ENCODE measurements at places on chromosomes 7 and 10. TPM values are rescaled to one million over a fixed set of nuclear protein-coding genes. Genes with fewer than 3 reads are reported as not detected.

GRCh38 chr7:106022193-106022821 lies 59.2 kb downstream of the CDHR3 start:
- no peak overlapping the region for H3K4me3 ChIP-seq
- peaks cover 9% of the 10 kb centered on the region for H3K4me1 ChIP-seq
- no peaks in the 10 kb centered on the region for H3K27me3 ChIP-seq
- no peak for DNase-seq
- H3K36me3 ChIP-seq: no peaks in the 10 kb centered on the region

DNA sequence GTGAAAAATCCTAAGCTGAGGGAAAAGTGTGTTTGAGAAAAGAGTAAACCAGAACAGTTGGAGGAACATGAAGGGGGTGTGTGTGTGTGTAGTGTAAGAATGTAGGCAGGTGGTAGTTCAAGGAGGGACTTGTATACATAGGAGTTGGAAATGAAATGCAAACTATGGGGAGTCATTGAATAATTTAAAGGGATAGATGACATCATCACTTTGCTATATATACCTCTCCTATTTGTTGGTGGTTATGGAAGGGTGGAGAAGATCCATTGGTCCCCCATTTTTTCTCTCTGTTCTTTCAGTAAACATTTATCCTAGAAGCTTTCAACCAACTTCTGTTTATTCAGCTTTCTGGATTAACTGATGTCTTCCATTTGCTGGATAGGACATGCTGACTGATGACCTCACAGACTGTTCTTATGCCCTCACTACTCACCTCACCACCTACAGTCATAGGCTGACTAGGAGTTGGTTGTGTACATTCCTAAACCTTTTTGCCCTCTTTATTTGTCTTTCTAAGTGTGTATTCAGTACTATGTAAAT lies 20.8 kb downstream of the PPP1R9A start:
- no peaks in the 10 kb centered on the region for H3K27me3 ChIP-seq
- H3K4me3 ChIP-seq: no peak overlapping the region
- H3K36me3 ChIP-seq: no peaks in the 10 kb centered on the region
- DNase-seq: no peak
- no peaks in the 10 kb centered on the region for H3K4me1 ChIP-seq

DNA sequence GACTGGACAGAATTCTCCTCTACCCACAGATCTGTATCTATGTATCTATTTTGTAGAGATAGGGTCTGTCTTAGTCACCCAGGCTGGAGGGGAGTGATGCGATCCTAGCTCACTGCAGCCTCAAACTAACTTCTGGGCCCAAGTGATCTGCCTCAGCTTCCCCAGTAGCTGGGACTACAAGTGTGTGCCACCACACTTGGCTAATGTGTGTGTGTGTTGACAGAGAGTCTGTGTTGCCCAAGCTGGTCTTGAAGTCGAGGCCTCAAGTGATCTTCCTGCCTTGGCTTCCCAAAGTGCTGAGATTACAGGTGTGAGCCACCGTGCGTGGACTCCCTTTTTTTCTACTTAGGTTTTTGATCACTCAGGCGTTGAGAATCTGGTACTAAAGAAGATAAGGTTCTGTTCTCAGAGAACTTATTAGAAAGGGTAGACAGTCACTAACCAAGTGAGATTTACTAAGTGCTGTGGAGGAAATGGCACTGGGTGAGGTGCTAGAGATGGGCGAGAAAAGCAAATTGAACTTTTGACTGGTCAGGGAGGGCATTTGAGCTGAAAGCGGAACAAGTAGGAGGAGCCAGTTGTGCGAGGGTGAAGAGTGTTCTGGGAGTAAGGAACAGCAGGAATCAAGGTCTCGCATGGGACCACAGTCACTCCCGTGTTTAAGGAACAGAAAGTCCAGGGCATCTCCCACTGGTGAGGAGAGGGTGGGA lies 18.0 kb downstream of the NDUFB2 start:
- no peak overlapping the region for H3K4me3 ChIP-seq
- no peak overlapping the region for H3K27ac ChIP-seq
- DNase-seq: no peak
- no peaks in the 10 kb centered on the region for H3K27me3 ChIP-seq
- no peaks in the 10 kb centered on the region for H3K4me1 ChIP-seq

DNA sequence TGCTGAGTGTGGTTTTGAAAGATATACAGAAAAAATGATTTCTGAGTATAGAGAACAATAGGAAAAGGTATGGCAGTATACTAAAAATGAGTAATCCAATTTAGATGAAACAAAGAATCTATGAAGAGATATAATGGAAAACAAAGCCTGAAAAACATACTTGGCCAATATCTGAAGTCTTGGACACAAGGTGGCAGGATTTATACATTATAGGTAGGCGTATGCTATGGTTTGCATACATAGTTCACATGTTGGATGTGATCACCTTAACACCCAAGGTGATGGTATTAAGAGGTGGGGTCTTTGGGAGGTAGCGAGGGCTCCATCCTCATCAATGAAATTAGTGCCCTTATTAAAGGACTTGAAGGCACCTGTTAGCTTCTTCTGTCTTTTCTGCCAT lies 34.5 kb upstream of the BPGM start:
- no peaks in the 10 kb centered on the region for H3K36me3 ChIP-seq
- H3K4me1 ChIP-seq: no peaks in the 10 kb centered on the region
- peaks cover under 1% of the 10 kb centered on the region for H3K27me3 ChIP-seq
- no peak for DNase-seq
- H3K4me3 ChIP-seq: no peak overlapping the region

DNA sequence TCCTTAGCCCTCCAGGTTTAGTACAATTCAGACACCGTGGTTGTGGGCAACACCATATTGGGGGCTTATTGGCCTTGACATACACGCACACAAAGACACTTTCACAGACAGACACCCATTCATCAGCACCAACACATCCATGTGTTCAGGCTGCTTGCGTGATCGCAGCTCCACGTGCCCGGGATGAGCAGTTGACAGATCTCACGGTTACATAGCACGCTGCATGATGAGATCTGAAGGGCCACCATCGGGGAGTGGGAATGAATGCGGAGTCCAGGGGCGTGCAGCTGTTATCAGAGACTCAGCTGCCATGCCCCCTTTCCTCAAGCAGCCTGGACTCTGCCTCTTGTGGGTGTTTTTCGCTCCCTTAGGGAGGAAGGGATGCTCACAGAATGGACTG lies 285.2 kb downstream of the USP6NL start:
- H3K27ac ChIP-seq: no peak overlapping the region
- no peak overlapping the region for H3K4me3 ChIP-seq
- H3K36me3 ChIP-seq: no peaks in the 10 kb centered on the region
- DNase-seq: no peak
- no peaks in the 10 kb centered on the region for H3K4me1 ChIP-seq
- no peaks in the 10 kb centered on the region for H3K27me3 ChIP-seq

Gene UCN3
- polyA plus RNA-seq: not detected

Gene IDI2
- not detected for polyA plus RNA-seq

Gene JCAD
- 7.0 TPM for polyA plus RNA-seq

Gene GPC2
- polyA plus RNA-seq: 4.1 TPM

Gene ITIH2
- polyA plus RNA-seq: 70.2 TPM

Gene GRID2IP
- 0.25 TPM for polyA plus RNA-seq

Gene C10orf62
- not detected for polyA plus RNA-seq

Measured in hepatocyte (in vitro differentiated cells).